ENCODE measurements at places on chromosomes 4 and X.

DNA sequence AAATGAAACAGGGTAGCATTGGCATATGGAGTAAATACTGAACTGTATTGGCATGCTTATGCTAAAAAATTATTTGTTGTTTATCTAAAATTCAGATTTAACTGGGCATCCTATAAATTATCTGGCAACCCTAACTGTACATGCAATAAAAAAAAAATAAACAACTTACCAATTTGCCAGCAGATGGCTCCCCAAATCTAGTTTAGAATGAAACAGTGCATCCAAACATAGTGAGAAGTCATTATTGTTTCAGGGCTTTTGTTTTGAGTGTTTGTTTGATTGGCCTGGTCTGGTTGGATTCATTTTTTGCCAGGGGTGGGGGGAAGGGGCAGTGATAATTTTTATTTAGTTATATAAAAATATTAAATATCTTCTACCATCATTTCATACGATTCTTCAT is 12.8 kb upstream of the NSUN7 start:
- peak; percentile 80 for DNase-seq

- no peak for DNase-seq
Observed at GRCh38 chrX:148270499-148270898, 229.9 kb upstream of the AFF2 start.

GRCh38 chr4:88398381-88398780 is 19.7 kb downstream of the HERC6 start:
- DNase-seq = peak; percentile 44

DNA sequence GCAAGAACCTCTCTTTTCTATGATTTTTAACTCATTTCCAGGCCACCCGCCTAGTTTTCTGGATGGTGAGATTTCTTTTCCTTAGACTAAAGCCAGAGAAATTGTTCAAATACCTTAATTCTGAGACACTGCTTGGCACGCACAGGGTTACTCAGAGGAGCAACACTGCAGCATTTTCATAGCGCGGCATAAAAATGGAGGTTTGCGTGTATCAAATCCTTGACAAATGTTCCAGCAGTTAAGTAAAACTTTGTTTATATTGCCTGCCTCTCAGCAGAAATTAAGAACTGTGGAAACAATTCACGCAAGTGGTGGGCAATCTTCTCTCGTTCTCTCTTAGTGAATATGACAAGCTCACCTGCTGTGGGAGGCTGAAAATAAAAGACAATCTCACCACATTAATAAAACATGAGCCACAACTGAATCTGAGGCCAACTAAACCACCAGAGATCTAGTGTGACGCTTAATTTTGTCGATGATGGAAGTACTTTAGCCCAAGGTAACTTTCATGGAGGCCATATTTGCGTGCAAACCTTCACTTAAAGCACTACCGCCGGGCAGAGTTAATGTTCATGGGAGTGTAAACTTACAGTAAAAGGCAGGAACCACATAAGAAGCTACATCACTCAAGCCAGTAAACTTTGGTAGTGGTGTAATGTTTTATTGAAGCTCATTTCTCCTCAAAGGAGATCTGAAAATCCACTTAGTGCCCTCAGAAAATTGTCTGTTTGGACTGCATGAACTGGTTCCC is 894.8 kb upstream of the EPHA5 start:
- no peak for DNase-seq

DNA sequence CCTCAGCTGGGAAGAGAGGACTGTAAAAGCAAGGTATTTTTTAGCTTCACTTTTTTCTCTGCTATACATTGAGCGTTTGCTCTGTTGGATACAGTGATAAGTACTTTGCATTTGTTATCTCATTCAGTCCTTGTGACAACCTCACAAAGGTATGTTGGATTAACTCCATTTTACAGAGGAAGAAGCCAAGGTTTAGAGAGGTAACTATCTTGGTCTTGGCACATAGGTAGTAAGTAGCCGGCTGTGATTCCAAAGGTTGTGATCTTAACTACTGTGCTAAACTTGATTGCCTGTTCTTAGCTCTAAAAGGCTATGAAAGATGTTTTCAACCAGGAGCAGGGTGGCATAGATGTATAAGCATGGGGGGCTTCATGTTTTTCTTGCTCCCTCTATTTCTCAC is 134.4 kb downstream of the POLA1 start:
- DNase-seq = no peak

DNA sequence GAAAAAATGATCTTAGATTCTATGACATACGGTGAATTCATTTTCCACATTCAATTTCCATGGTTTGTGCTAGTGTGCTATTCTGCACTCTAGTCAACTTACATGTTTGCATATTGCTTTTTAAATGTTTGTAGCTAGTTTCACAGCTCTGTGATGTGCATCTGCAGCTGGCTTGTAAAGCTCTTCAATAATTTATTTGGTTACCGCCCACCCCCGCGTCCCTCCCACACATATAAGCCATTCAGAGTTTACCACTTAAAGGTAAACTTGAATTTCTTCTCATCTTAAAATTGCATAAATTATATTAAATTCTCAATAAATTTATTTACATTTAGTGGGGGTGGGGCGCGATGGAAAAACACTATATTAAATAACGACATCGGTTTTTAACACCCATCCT is 291 bp upstream of the NBDY start:
- DNase-seq = no peak

DNA sequence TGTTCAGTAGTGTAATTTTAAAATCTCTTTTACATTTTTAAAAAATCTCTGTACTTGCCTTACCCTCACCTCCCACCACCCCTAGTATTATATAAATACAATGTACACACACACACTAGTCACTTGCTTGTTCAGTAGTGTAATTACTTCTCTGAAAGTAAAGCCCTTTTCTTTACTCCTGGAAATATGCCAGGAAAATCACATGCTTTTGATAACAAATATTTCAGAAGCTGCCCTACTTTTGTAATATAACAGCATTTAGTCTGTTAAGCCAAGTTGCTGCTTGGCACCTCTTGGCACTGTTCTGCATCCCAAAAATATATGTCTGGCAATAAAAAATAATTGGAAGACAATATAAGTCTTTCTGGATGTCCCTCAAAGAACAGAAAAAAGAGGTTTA is 172.8 kb upstream of the APOOL start:
- no peak for DNase-seq

DNA sequence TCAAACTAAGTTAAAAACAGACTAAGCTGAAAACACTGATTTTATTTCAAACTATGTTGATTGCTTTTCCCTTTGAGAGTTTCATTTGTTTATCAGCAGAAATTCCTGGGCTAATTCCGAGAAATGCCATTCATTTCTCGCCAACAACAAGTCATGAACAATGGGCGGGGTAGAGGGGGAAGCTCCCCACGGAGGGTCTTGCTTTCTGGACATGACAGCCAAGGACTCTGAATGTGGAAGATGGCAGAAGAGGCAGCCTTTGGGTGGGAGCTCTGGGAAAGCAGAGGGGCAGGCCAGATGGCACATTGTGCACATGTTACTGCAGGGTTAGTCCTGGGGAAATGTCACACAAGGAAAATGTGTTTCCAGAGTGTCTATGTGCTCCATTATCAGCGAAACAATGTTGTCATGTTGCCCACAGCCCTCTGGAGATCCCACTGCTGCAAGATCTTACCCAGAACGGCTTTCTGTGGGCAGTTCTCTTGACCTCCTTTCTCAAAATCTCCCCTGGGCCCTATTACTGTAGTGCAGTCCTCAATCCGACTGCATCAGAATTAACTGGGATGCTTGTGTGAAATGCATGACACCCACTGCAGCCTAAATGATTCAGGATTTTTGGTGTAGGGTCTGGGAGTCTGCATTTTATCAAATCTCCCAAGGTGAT is 45.0 kb downstream of the CHRDL1 start:
- DNase-seq = no peak

DNA sequence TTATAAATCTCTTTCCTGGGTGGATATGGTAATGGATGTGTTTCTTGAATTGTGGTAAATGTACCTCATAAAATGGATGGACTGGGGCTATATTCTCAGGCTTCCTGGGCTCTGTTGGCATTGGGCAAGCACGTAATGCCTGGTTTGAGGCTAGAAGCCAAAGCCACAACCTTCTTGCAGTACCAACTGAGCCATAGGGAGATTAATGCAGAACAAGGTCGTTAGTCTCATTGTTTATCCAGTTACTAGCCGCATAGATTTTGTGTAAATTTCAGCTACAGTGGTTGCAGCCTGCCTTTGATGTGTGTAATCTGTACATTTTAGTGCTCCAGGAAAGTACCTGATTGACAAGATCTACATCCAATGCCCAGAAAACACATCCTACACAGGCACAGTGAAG is 7.2 kb upstream of the LEF1 start:
- no peak for DNase-seq

- DNase-seq = peak; percentile 35
Observed at GRCh38 chr4:153222707-153223426, 18.6 kb downstream of the TRIM2 start.

DNA sequence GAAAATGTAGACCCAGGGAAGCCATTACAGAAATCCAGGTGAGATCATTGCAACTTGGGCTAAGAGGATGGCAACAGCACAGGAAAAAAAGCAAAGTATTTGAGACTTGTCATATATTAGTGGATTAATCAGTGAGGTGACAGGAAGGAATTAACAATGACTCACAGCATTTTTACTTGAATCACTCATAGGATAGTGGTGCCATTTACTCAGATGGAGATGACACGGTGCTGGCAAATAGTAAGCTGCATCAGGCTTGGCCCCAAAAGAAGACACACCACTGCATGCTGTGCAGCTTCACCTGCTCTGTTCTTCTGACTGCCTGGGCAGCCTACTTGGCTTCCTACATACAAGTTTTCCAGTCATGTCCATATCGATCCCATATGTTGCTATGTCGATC is 144.8 kb downstream of the FRYL start:
- peak; percentile 1 for DNase-seq

DNA sequence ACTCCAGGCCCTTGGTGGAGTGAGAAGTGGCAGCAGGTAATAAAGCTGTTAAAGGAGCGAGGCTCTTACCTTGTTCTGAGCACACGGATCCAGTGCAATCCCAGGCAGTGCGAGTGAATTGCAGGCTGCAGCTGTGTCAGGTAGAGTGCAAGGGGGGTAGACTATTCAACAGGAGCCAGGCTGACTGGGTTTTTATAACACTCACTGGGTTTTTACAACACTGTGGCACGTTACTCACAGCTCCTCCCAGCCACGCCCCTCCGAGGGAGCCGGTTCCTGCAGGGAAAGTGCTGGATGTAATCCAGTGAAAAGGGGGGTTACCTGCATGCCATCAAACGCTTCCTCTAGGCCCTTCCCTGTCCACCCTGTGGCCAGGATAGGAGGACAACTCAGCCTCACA is 358 bp downstream of the FGFBP1 start:
- DNase-seq = no peak

DNA sequence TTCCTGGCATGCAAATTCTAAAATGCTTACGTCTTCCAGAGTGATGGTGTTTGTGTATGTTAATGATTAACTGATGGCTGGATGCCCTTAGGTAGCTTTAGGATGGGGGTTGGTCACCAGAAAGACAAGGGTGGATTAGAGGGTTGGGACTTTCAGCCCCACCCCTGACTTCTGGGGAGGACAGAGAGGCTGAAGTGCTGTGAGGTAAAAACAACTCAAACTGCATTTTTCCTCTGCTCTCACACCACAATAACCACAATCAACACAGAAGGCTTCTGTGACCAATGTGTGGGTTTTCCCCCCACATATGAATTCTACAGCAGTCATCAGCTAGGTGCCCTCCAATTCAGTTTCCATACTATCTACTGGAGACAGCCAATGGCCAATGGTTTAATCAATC is 18.7 kb upstream of the DDIT4L start:
- no peak for DNase-seq

DNA sequence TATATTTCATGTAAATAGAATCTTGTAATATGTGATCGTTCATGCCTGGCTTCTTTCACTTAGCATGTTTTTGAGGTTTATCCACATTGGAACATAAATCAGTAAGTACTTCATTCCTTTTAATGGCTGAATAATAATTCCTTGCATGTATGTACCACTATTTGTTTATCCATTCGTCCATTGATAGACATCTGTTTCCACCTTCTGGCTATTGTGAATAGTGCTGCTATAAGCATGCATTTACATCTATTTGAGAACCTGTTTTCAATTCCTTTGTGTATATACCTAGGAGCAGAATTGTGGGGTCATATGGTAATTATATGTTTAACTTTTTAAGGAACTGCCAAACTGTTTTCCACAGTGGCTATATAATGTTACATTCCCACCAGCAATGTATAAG is 356.7 kb upstream of the DIPK2B start:
- DNase-seq = no peak

DNA sequence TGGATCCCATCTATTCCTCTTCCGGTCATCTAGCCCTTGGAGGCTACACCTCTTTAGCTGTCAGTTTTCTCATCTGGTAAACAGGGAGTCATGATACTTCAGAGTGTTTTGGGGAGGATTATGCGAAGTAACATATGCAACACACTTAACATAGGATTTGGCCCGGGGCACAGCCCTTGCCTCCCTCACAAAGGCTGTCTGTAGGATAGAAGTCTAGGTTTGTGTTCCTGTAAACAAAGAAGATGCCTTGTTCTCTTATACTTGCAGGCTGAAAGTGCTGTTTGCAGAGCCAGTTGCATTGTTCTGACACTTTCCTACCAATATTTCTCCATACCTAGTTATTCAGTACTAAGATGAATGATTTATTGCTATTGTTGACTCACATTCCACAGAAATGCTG is 2.2 kb upstream of the APELA start:
- no peak for DNase-seq

DNA sequence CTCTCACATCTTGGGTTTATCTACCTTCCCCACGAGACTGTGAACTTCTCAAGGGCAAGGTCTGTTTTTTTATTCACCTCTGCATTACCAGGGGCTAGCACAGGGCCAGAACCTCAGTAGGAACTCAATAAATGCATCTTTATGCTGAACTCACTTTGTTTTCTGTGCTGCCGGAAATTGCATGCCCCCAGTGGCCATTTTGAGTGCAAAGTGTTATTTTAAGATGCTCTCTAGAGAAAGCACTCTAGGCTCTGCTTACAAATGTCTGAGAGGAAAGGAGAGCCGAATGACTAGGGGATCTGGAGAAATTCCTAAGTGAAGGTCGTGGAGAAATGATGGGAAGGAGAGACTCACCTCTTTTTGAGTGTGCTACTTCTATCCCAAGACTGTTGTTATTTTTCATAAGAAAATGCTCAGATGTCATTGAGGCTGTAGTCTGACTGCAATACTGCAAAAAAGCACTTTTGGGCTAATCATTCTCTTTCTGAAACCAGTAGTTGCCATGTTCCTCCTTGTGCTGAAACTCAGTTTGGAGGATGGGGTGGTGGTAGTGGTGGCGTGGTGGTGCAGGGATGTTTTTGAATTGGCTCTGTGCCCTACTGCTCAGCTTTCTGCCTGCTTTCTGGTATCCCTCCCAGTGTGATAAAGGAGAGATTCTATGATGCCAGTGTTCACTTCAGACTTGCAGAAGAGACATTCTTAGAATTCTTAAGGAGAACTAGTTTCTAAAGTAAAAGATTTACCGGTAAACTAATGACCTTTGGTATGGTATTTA is 41.3 kb downstream of the DOCK11 start:
- DNase-seq = peak; percentile 27

- DNase-seq = no peak
Observed at GRCh38 chrX:7334253-7334935, 186.4 kb upstream of the PUDP start.

- peak; percentile 70 for DNase-seq
Observed at GRCh38 chr4:169229571-169230028, 41.2 kb downstream of the SH3RF1 start.
